NCI-H187 treated with DMSO at 0.1 percent for 48 hours (cell line): ENCODE measurements at places on chromosomes 7 and 10.

DNA sequence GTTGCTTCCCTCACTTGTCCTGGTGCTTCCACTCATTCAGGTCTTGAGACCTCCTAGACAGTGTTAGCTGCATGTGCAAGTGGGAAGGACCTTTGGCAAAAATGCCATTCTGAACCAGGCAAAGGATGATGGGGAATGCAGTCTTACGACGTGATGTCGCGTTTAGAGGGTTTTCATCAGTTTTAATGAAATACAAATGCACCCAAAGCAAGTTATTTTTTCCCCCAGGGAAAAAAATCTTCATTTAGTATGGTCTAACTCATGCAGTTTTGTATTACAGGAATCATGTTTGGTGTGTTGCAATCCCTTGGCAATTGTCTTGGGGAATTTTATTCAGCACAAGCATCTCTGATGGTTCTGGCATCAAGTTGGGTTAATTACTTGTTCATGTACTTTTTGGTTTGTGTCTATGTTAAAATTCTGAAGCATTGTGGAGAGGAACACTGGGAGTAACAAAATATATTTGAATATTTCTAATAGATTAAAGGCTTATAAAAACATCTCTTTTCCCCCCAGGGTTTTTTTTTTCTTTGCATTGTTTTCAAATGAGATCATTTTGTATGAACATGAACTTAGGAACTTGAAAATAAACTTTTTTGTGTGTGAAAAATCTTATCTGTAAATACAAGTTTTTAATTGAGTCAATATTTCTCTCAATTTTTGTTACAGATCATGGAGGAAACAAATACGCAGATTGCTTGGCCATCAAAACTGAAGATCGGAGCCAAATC lies 188.9 kb downstream of the BICC1 start:
- no peak for DNase-seq

- no peak for DNase-seq
Measured at GRCh38 chr7:88760136-88760515, 626 bp downstream of the ZNF804B start.

DNA sequence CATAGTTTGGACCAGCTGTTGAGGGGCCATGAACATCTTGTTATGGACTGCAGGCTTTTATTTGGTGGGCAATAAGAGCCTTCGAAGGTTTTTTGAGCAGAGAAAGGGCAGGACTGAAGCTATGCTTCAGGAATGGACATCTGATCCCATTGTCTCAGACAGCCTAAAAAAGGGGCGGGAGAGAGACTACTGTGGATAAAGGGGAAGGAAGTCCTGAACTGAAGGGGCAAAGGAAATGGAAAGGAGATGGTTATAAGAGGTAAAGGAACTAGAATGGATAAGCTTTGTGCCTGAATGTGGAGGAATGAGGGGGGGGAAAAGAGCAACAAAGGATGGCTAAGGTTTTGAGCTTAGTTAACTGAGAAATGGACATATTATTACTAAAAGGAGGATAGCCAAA lies 172.5 kb downstream of the SKAP2 start:
- no peak for DNase-seq

DNA sequence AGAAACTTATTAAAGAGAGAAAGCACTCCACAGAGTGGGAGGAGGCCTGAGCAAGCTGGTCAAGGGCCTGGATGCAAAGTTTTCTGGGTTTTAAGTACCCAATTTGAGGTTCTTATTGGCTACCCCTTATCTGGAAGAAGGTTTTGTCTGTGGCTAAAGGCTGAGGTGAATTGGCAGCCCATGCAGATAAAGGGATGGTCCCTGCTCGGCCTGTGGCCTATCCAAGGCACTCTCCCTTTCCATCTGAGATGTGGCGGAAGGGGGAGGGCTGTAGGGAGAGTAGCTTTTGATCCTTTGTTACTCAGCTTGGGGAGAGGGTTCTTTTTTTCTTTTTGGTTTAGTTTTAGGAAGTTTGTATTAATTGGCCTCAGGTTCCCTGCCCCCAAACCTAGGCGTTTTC lies 465.1 kb downstream of the ATRNL1 start:
- no peak for DNase-seq

DNA sequence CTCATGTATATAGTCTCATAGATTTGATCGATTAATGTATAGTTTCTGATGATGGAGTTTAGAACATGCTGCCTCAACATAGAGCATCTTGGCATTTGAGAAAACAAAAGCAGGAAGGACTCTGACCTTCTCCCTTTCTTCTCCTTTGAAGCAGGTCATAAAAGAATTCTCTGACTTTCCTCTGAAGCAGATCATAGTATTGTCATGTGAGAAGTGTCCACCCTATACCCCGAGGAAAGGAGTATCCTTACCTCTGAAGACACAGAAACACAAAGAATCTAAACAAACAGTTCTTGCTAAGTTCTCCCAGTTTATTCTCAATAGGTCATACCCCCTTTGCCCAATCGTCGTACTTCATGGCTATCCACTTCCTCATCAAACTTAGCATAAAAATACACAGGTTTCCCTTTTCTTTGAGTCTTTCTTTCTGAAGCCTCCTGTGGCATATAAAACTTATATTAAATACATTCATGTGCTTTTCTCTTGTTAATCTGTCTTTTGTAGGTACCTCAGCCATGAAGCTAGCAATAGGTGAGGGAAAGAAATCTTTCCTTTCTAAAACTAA lies 194.9 kb downstream of the REEP3 start:
- DNase-seq: no peak

GRCh38 chr7:45446195-45446944 lies 127.8 kb upstream of the ADCY1 start:
- no peak for DNase-seq

DNA sequence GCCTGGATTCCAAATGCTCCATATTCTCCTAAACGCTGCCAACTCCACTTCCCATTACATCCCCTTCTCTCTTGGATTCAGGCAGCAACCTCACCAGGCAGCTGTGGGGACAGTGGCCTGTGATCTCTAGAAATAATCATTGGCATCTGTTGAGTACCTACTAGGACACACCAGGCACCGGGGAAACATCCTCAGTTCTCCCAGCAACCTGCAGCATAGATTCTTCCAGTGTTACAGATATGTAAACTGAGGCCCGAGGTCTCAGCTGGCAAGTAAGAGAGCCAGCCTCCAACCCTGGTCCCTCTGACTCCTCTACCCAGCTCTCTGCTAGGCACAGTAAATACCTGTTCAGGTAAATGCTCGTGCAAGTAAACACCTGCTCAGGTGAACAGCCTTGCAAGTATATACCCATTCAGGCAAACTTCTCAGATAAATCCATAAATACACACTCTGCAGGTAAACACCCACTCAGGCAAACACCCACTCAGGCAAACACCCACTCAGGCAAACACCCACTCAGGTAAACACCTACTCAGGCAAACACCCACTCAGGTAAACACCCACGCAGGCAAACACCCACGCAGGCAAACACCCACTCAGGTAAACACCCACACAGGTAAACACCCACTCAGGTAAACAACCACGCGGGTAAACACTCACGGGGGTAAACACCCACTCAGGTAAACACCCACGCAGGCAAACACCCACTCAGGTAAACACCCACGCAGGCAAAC lies 18.7 kb downstream of the ASB13 start:
- no peak for DNase-seq

GRCh38 chr7:2978408-2978807 lies 65.3 kb downstream of the CARD11 start:
- no peak for DNase-seq

- no peak for DNase-seq
Measured at GRCh38 chr10:70296406-70296899, 12.6 kb upstream of the NPFFR1 start.

DNA sequence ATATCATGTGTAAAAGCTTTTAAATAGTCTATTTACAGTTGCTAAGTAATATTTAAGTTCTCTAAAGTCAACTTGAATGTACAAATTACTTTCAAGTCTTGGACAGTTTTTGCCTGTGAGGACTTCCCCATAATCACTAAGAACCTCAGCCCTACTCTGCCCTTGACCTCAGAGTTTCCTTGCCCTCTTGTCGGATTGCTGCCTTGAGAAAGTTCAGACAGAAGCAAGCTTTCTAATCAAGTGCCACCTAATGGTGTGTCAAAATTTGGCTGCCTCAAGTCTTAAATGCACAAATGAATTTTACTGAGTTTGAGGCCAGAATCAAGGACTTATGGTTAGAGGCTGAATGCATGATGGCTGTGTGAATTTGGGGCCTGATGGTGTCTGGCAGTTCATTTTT lies 88.3 kb upstream of the KAT6B start:
- DNase-seq: no peak

GRCh38 chr10:104317269-104317710 lies 21.0 kb downstream of the ITPRIP start:
- DNase-seq: no peak

DNA sequence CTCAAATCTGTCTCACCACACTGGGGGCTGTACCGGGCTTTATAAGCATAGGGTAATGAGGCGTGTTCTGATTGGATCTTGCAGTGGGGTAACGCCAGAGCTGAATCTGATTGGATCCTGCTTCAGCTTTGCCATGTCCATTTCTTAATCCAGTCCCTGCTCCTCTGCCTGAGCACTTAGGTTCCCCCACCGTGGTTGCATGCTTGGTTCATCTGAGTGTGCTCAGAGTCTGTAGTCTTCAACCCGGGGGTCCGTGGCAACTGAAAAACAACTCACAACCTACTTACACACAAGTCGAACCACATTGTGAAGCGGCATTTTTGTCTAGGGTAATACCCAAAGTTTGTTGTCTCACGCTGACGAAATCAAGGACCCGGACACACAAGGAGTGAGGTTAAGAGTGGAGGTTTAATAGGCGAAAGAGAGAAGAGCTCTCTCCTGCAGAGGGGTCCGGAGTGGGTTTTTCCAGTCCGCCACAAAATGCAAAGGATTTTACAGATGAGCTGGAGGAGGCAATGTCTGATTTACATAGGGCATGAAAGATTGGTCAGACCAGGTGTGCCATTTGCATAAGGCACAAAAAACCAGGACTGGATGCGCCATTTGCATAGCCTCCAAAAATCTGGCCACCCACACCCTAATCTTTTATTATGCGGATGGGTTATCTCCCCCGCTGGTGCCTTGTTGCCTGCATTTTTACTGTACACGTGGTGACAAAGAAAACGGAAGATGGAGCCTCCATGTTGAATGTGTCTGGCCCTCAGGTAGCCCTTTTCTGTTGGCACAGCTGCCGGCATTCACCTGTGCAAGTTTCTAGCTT lies 641.8 kb upstream of the FOXK1 start:
- no peak for DNase-seq

DNA sequence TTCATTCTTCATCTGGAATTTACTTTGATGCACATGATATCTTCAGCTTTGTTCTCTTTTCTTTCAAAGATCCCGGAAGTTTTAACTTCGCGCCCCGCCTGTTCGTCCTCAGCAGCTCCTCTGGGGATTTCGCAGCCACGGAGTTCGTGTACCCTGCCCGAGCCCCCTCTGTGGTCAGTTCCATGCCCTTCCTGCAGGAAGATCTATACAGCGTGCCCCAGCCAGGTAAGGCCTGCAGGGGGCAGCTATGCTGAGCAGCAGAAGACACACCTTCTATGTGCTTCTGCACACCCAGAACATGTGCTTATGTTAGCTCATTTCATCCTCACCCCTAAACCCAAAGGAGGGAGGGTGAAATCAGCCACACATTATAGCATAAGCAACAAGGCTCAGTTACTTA lies 79.7 kb upstream of the LYZL2 start:
- no peak for DNase-seq

- DNase-seq: no peak
Measured at GRCh38 chr7:121385800-121386179, 10.3 kb downstream of the FAM3C start.

DNA sequence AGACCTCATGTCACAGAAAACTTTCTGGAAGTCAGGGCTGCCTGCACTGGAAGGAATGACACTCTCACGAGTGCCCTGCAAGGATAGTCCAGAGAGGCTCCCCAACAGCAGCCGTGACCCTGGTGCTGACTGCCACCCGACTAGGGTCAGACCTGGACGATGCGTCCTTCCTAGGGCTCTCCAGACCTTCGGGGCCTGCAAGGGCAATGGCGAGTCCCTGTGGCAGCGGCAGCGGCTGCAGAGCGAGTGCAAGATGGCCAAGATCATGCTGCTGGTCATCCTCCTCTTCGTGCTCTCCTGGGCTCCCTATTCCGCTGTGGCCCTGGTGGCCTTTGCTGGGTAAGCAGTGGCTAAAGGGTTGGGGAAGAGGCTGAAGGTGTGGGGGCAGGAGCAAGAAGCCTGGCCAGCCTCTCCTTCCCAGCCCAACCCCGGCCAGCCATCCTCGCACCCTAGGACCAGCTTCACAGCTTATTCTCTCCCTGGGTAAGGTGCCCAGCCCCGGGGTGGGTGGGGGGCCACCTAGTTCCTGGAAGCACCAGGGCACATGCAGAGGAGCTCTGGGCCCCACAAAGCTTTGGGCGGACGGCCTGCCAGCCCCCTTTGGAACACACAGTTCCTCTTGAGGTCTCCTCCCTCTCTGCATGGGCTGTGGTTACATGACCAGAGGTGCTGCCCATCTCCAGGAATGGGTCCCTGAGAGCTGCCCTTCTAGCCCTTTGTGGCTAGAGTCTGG lies 5.5 kb downstream of the OPN4 start:
- DNase-seq: no peak

GRCh38 chr10:56728349-56728748 lies 367.3 kb upstream of the ZWINT start:
- DNase-seq: no peak

- DNase-seq: no peak
Measured at GRCh38 chr10:101834341-101834740, 9.3 kb downstream of the KCNIP2 start.

GRCh38 chr10:97032624-97033023 lies 153.1 kb downstream of the SLIT1 start:
- no peak for DNase-seq

- DNase-seq: no peak
Measured at GRCh38 chr10:16497911-16498310, 23.8 kb downstream of the C1QL3 start.

DNA sequence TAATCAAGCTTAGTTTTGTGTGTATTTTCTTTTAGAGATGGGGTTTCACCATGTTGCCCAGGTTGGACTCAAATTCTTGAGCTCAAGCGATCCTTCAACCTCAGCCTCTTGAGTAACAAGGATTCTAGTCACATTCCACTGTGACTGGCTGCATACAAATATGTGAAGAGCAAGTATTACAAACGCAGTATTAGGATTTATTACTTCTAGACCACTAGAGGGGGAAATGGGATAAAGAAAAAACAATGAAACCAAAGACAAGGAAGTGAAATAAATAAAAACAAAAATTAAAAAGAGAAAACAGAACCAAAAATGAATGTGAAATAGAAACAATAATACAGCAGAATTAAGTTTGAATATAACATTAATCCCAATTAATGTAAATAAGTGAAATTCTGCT lies 308.7 kb downstream of the ANKRD30A start:
- no peak for DNase-seq

DNA sequence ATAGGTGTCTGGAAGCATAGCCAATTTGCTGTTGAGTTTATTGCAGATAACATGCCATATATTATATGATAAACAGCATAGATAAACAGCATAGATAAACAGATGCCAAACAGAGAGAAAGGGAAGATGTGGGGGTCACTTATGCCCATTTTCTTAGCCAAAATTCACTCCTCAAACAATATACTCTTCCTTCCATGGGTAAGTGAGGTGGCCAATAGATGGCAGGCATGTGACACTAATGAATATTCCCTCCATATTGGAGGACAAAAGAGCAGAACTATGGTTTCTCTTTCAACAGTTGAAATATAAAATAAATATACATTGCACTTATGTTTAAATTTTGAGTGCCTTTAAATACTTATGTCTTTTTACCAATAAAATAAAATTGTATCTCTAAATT lies 1212.8 kb downstream of the REEP3 start:
- DNase-seq: no peak
